ENCODE measurements at places on chromosomes 1 and 21.

DNA sequence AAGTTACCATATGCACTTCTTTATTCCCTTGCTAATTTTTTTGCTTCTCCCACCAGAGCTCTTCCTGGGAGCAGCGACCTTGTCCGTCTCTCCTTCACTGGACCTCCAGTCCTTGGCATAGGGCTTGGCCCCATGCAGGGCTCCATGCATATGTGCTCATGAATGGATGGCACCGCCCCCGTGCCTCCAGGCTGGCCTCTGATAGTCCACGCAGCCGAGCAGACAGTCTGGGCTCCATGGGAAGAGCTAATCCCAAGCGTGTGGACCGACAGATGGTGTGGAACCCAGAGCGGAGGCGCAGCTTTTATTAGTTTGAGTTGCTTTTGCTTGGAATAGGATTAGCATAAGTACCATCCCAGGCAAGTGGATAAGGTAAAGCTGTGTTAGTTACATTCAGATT, 41.8 kb downstream of the CDCP2 start:
- no peak for DNase-seq

GRCh38 chr1:44634606-44635189, 39.6 kb downstream of the TMEM53 start:
- no peak for DNase-seq

DNA sequence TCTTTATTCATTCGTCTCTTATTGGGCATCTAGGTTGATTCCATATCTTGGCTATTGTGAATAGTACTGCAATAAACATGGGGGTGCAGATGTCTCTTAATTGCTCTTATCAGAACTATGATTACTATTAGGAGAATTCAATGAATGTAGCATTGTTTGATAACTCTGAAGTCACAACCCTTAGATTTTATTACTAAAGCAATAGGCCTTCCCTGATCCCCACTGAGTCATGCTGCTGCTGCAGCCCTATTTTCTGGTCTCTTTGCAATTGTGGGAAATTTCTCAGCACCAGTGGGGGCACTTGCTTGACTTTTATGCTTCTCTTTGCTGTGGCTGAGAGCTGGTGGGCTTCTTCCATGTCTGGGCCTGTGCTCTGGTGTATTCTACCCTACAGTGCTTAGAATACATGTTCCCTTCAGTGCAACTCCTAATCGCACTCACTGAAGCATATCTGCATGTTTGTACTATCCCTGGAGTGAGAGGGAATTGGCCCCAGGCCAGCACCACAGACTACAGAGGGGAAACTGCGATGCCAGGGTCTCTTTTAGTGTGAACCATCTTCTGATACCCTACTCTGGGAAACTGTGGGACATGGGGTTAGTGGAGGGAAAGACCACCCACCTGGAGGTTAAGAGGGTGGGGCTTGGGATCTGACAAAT, 52.2 kb upstream of the ROR1 start:
- DNase-seq = no peak

GRCh38 chr1:234315588-234315987, 57.7 kb upstream of the COA6 start:
- no peak for DNase-seq

DNA sequence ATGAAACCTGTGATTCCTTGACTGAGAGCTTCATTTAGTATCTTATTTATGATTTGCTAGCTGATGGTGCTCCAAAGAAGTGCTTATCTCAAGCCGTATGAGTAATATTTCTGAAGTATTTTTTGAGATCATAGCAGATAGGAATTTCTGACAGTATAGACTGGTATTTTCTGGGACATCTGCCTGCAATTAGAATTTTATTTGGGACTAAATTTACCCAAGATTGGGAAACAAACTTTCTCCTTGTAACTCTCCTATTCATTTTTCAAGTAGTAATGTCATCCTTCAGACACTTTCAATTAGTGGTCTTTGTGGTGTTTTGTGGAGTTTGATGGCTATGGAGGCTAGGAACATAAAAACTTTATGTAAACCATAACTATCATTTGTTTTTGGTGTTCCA, 597.2 kb upstream of the ZP4 start:
- DNase-seq = no peak

- no peak for DNase-seq
Observed at GRCh38 chr1:50697440-50698421, 262.3 kb downstream of the FAF1 start.

GRCh38 chr1:3033790-3034090, 12.5 kb downstream of the ACTRT2 start:
- no peak for DNase-seq

- DNase-seq = no peak
Observed at GRCh38 chr21:39674801-39675200, 62.1 kb downstream of the B3GALT5 start.

DNA sequence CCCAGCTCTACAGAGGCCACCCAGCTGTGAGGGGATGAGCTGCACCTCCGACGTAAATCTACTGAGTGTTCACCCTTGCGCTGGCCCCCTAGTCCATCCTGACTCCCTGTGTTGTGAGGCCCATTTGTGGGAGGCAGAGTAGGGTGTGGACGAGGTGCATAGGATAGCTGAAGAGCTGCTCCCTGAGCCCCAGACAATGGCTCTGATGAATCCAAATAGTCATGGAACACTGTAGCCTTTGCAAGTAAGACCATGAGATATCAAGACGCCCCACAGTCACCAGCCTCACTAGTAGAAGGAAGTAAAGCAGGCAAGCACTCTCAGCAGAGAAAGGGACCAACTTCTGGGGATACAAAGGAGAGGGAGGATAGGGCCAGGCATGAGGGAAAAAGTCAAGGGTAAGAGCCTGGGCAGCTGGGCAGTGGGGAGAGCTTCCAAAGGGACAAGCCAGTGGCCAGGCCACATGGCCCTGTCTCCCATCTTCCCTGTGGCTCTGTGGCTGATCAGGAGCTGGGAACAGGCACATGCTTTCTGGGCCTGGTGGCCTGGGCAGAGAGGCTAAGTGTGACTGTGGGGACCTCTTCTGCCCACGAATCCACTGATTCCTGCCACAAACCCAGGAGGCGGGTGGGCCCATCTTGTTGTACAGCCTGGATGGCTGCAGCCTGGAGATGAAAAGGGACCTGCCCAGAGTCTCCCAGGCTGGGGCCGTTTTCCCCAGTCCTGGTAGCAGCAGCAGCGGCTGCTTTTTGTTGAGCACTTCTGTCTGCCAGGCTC, 55.5 kb upstream of the EPS8L3 start:
- peak; percentile 3 for DNase-seq

DNA sequence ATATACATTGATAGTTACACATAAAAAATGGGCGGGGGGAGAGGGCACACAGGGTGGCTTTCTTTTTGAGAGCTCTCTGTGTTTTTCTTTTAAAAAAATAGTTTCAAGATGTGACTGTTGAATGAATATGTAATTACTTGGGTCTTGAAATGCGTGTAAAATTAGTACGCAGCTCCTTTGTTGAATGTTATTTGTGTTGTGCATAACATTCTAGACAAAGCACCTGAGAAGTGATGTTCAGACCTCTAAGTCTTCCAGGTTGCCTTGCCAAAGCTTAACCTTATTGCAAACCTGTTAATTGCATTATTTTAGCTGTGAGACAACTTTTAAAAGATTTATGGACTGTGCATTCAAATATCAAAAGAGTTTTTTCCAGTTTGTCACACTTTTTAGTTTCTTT, 5.4 kb downstream of the PBX1 start:
- no peak for DNase-seq

DNA sequence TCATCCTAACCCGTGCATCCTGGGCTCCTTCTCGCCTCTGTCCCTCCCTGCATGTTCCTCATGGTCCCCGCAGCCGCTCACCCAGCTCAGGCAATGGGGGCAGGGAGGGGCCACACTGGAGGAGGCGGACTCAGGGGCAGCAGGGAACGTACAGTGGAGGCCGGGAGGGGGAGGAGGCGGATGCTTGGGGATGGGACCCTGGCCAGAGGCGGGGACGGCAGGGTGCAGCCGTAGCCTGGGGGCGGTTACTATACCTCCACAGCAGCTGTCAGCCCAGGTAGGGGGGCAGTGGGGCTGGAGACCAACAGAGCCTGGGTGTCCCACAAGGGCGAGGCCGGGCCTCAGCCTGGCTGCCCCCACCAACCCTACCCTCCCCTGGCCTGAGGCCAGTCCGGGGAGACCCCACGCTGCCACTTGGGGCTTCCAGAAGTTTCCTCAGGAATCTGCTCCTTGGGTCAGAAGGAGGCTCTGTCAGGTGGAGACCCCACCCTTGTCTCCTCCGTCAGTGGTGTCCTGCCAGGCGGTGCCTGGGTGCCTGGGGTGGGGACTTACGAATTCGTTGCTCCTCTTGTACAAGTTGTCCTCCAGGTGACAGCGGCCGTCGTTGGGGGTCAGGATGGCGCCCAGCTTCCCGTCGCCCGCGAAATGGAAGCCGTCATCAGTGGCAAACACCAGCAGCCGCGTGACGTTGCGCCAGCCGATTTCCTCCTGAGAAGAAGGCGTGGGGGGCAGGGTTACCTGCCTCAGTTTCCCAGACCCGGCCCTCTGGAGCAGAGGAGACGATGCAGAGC, 20.7 kb downstream of the ITGB2 start:
- no peak for DNase-seq

GRCh38 chr1:116910379-116911187, 867 bp downstream of the PTGFRN start:
- no peak for DNase-seq

DNA sequence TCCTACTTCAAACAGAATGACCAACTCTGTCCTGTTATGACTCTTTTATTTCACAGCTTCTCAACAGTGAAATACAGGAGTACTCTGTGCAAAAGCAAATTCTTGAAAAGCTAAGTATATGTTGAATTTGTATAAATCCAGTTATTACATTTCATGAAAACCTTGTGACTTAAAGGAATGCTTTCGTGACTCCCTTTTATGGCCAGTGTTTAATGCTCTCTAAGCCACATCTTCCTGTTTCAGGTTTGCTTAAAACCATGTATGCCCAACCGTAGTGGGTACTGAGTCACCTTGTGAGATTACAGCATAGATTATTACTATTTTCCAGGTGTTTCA, 40.2 kb upstream of the KIF1B start:
- DNase-seq = no peak

DNA sequence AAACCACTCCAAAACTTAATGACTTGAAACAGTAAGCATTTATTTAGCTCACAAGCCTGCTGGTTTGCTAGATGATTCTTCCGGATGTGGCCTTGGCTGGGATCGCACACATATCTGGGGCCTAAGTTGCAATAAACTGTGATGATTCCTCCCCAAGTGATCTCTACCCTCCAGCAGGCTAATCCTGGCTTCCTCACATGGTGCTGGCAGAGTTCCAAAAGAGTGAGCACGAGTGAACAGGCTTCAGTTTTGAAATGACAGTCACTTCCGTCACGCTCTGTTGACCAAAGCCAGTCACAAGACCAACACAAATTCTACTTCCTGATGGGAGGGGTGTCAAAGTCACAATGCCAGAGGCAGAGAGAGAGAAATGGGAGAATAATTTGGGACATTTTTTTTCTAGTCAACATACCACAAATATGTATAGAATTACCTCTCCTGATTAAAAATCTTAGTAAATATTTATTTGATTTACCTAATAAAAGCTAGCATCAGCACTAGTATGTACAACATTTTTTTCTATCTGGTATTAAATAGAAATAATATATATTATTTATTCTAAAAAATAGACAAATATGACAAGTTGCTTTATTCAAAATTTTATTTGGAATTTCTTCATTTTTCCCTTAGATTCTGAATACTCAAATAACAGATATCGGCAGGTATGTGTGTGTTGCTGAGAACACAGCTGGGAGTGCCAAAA, 292.7 kb downstream of the TPR start:
- no peak for DNase-seq

DNA sequence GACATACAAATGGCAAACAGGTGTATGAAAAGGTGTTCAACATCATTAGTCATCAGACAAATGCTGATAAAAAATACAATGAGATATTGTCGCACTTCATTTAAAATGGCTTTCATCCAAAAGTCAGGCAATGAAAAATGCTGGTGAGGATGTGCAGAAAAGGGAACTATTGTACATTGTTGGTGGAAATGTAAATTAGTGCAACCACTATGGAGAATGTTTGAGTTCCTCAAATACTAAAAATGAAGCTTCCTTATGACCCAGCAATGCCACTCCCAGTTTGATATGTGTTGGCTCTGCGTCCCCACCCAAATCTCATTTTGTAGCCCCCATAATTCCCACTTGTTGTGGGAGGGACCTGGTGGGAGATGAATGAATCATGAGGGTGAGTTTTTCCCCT, 309.7 kb upstream of the ZRANB2 start:
- no peak for DNase-seq

DNA sequence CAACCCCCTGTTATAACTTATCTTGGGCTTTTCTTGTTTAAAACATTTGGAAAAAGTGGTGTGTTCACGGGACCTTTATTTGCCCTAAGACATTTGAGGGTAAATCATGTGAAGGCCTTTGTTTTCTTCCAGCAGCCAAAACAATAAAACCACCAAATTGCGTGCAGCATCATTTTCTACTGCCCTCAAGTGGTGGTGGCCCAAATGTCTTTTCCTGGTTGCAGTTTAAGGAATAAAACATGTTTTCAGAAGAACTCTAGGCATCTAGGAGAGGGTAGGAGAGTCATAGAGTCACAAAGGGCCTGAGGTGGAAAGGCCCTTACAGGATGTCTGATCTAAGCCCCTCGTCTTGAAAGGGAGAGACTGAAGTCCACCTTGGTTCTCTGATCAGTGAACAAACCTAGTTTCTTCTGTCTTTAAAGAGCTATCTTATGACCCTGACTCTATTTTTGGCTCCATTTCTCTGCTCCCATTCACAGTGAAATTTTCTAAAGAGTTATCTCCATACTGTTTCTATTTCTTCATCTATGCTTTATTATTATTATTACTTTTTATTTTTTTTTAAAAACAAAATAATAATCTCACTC, 16.0 kb upstream of the EPS15 start:
- peak; percentile 16 for DNase-seq

DNA sequence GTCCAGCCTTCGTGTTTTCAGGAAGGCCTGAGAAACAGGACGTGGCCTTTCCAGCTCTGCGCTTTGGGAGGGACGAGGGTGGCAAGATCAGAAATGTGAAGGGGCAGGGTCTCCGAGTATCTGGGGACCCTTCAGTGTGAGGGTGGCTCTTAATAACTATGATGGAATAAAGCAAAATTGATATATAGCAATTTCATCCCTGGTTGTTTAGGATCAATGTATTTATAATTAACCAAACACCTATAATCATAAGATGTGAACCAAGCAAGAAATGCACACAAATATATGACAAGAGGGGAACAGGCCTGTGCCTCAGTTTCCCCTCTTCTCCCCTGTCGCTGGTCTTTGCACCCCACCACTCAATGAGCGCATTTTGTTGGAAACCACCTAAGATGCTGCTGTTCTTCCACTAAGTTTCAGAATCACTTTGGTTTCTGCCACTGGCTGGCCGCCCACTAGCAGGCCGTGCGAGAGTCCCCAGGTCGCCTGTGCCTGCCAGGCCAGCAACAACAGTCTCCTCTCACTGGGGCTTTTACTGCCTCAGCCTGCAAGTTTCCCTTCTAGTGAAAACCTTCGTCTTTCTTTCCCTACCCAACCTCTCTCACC, 36.6 kb downstream of the UBASH3A start:
- no peak for DNase-seq
